ENCODE measurements at places on chromosomes 1 and 21. TPM values are rescaled to one million over a fixed set of nuclear protein-coding genes. Genes with fewer than 3 reads are reported as not detected.
A peak's percentile ranks its signal among the peaks of the same experiment; 100 is the strongest.

- DNase-seq: no peak
- peaks cover 11% of the 10 kb centered on the region for H3K4me1 ChIP-seq
- H3K36me3 ChIP-seq: no peaks in the 10 kb centered on the region
- H3K27me3 ChIP-seq: peaks cover 8% of the 10 kb centered on the region
- no peak overlapping the region for H3K27ac ChIP-seq
- H3K4me3 ChIP-seq: no peak overlapping the region
Measured at GRCh38 chr1:1899967-1900327, 9.1 kb upstream of the GNB1 start.

GRCh38 chr1:9292361-9293240 lies at the start of gene SPSB1:
TSS of gene SPSB1 (plus strand) at chr1:9292894. CDS start at chr1:9355892, 62,998 bp downstream.
- H3K4me1 ChIP-seq: peaks cover 9% of the 10 kb centered on the region
- DNase-seq: peak; percentile 75
- H3K4me3 ChIP-seq: peak within 1 kb of the TSS; percentile 40
- H3K27ac ChIP-seq: no peak within 1 kb of the TSS

DNA sequence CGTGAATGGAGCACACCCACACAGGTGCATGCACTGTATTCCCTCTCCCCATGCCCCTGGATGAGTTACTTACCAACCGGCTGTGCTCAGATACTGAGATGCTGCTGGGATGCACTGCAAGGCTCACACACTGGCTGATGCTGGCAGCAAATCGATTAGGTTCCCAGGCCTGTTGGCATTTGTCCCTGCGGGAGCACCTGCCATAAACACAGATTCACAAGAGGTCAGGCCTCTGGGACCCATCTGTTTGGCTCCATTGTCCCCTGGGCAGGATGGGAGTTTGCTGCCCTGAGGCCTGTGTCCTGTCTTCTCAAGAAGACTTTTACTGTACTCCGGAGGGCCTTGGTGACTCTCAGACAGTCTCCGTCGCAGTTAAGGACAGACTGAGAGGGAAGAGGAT lies 145.4 kb downstream of the PLXNA2 start:
- no peaks in the 10 kb centered on the region for H3K4me1 ChIP-seq
- peaks cover 4% of the 10 kb centered on the region for H3K27me3 ChIP-seq
- no peak overlapping the region for H3K27ac ChIP-seq
- H3K4me3 ChIP-seq: no peak overlapping the region

GRCh38 chr1:88088481-88088880 lies 595.6 kb upstream of the PKN2 start:
- no peaks in the 10 kb centered on the region for H3K4me1 ChIP-seq
- H3K4me3 ChIP-seq: no peak overlapping the region
- H3K36me3 ChIP-seq: no peaks in the 10 kb centered on the region
- no peak overlapping the region for H3K27ac ChIP-seq

- no peak overlapping the region for H3K4me3 ChIP-seq
- no peak for DNase-seq
- H3K27me3 ChIP-seq: no peaks in the 10 kb centered on the region
- no peaks in the 10 kb centered on the region for H3K4me1 ChIP-seq
- H3K27ac ChIP-seq: no peak overlapping the region
- H3K36me3 ChIP-seq: no peaks in the 10 kb centered on the region
Measured at GRCh38 chr1:84402060-84402459, 3.8 kb downstream of the DNASE2B start.

DNA sequence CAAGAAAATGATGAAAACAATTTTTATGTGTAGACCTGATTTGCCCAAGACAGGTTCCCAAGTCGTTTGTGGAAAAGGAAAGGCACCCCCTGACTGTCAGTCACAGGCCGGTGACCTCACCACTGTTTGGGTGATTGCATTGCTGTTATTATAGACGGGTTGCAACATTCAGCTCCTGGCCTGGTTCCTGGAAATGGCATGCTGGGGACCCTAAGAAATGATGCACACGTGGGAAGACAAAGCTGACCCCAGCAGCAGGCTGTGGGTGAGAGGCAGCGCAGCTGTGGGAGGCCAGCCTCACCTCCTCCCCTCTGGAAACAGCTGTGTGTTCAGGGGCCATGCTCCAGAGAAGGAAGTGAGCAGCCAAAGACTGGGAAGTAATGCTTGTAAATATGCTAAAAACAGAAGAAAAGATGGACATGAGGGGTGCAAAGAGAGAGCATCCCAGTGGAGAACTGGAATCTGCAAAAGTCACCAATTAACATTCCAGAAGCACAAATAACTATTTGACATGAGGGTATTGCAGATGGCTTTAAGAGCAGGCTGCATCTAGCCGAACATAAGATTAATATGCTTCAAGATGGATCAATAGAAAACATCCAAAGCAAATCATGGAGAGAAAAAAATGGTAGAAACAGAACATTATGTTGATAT lies 23.4 kb upstream of the ABCG1 start:
- H3K27ac ChIP-seq: no peak overlapping the region
- H3K4me3 ChIP-seq: no peak overlapping the region
- DNase-seq: no peak
- H3K4me1 ChIP-seq: peaks cover 65% of the 10 kb centered on the region

- no peaks in the 10 kb centered on the region for H3K36me3 ChIP-seq
- H3K27ac ChIP-seq: no peak overlapping the region
- H3K4me3 ChIP-seq: no peak overlapping the region
Measured at GRCh38 chr1:94544706-94545490, 3.3 kb upstream of the F3 start.

- H3K27me3 ChIP-seq: no peaks in the 10 kb centered on the region
- no peak overlapping the region for H3K27ac ChIP-seq
- H3K36me3 ChIP-seq: peaks cover 27% of the 10 kb centered on the region
Measured at GRCh38 chr1:31297277-31298247, 730 bp downstream of the ZCCHC17 start.

DNA sequence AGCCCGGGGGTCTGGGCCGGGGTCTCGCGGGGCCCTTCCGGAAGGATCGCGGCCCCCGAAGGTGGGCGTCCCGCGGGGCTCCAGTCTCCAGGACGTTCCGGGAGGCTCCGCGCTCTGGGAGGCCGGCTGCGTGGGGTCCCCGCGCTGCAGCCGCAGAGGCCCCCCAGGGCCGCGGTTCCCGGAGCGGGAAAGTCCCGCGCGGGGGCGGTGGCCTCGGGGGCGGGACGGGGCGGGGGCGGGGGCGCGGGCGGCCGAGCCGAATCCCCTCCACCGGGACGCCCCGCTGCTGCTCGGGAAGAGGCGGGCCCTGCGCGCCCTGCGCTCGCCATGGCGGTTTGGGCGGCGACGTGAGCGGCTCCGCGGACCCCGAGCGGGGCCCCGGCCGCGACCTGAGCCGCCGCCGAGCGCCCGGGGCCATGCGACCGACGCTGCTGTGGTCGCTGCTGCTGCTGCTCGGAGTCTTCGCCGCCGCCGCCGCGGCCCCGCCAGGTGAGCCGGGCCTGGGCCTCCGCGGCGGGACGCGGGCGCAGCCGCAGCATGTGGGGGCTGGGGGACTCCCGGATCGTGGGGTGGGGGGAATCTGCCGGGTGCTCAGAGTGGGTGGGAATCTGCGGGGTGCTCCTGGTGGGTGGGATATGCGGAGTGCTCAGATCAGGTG lies at the start of gene IFNGR2:
Gene IFNGR2 (plus strand): TSS at position 286 of the 658 bp plus-strand sequence. CDS start 131 bp downstream, at position 417.
- peaks cover 14% of the 10 kb centered on the region for H3K4me1 ChIP-seq
- H3K27me3 ChIP-seq: peaks cover 68% of the 10 kb centered on the region
- peaks cover 1% of the 10 kb centered on the region for H3K36me3 ChIP-seq
- peak within 1 kb of the TSS; percentile 57 for H3K4me3 ChIP-seq
- no peak for DNase-seq
- no peak within 1 kb of the TSS for H3K27ac ChIP-seq

GRCh38 chr1:54614563-54614962 lies 8.8 kb downstream of the FAM151A start:
- H3K27me3 ChIP-seq: no peaks in the 10 kb centered on the region
- H3K4me1 ChIP-seq: no peaks in the 10 kb centered on the region

GRCh38 chr1:240491796-240492195 lies 120.2 kb downstream of the GREM2 start:
- no peaks in the 10 kb centered on the region for H3K4me1 ChIP-seq
- no peaks in the 10 kb centered on the region for H3K27me3 ChIP-seq
- no peak overlapping the region for H3K4me3 ChIP-seq
- DNase-seq: no peak
- no peaks in the 10 kb centered on the region for H3K36me3 ChIP-seq

DNA sequence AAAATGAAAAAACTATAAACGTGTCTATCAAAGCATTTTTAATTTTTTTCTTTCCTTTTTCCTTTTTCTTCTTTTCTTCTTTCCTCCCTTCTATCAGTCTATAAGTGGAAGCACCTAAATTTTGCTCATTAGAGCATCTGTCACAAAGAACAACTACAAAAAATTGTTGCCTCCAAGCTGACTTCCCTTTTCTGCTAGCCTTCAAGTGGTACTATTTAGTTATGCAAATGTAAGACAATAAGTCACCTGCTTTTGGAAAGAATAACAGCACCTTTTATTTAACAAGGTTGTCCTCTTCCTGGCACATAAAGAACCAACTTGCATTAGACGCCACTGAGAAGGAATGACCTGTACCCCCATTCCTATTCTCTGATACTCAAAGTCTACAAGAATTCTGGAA lies 45.0 kb upstream of the C1orf53 start:
- no peak overlapping the region for H3K4me3 ChIP-seq
- no peaks in the 10 kb centered on the region for H3K4me1 ChIP-seq
- H3K36me3 ChIP-seq: peaks cover 3% of the 10 kb centered on the region
- no peak overlapping the region for H3K27ac ChIP-seq
- no peak for DNase-seq

DNA sequence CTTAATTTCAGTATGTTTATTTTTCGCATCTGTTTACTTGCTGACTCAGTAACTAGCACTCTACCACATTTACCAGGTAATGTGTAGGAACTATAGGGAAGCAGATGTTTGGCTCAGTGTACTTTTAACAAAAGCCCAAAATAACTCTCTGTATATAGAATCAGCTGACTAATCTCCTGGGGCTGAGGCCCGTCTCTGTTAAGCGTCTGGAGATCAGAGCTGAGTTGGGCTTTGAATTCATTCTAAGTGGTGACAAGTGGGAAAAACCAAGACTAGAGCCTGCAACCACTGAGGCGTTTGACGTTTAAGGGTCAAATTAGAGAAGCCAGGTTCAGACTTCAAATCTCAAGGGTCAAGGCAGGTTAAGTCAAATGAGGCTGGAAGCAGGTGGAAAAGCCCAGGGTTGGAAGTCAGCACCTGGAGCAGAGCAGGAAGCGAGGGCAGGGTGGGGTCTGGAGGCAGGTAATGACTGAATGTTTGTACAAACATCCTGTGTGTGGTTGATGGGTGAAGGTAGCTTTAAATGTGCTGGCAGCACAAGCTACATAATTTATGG lies 56.8 kb upstream of the LYST start:
- H3K4me1 ChIP-seq: peaks cover 26% of the 10 kb centered on the region
- no peaks in the 10 kb centered on the region for H3K27me3 ChIP-seq
- no peak overlapping the region for H3K4me3 ChIP-seq
- peak overlapping the region; percentile 71 for H3K27ac ChIP-seq
- no peaks in the 10 kb centered on the region for H3K36me3 ChIP-seq

DNA sequence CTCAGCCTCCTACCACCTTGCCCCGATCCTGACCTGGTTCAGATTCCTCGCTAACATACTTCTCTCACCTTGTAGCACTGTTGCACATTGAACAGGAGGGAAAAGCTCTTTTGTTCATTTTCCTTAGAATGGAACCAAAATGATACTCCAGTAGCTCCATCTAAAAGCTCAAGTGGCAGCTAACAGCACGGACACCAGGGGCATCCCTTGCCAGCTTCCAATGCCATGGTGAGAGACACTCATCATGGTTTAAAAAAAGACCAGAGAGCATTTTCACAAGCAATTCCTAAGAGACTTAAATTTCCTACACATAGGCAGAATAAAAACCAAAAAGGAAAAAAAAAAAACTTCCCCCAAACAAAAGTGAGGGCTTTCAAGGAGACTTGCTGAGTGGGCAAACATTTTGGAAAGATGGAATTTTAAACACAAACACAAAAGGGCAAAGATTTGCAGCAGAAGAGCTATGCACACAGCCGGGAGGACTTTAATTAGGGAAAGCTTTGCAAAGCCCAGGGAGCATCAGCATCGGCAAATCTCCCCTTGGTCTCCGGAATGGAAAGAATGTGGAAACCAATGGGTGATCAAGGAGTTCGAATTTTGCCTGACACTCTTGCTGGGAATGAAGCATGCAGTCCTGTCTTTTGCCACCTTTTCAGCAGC lies 84.3 kb downstream of the CAPZB start:
- DNase-seq: no peak
- no peak overlapping the region for H3K27ac ChIP-seq
- no peak overlapping the region for H3K4me3 ChIP-seq
- H3K4me1 ChIP-seq: peaks cover 16% of the 10 kb centered on the region

Gene CNR2
- total RNA-seq: 0.47 TPM

Gene TDRD10
- not detected for total RNA-seq

Gene NPR1
- total RNA-seq: not detected

Gene TIAM1
- 18.8 TPM for total RNA-seq

Gene CITED4
- total RNA-seq: 2.9 TPM
